ENCODE measurements at places on chromosomes 12 and 14.

- DNase-seq: no peak
These were observed 1.1 kb downstream of the CD63 start for GRCh38 chr12:55727643-55728185.

DNA sequence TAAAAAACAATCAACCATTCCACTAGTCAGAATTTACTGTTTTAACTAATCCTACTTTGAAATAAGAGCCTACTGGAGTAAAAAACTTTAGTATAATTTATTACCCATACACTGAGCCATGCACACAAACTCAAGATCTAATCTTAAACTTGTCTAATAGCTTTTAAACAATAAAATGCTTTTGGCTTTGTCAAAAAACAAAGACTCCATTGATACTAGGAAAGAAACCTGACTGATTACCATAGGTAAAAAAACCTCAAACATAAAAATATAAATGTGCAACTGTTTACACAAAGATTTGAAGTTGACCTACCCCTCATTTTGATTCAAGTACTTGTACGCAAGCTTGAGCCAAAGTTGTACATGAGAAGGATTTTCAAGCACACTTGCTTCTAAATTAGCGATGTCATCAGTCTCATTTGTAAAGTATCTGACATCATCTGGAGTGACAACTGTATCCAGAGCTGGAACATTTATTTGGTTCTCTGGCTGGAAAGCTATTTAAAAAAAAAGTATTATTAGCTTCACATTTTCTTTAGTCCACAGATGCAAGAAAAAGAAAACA is 36.1 kb downstream of the ZFC3H1 start:
- DNase-seq: no peak

- no peak for DNase-seq
These were observed 6.1 kb downstream of the EDDM3B start for GRCh38 chr14:20774258-20774824.

GRCh38 chr12:52655720-52656124 is 3.7 kb upstream of the KRT2 start:
- DNase-seq: no peak

DNA sequence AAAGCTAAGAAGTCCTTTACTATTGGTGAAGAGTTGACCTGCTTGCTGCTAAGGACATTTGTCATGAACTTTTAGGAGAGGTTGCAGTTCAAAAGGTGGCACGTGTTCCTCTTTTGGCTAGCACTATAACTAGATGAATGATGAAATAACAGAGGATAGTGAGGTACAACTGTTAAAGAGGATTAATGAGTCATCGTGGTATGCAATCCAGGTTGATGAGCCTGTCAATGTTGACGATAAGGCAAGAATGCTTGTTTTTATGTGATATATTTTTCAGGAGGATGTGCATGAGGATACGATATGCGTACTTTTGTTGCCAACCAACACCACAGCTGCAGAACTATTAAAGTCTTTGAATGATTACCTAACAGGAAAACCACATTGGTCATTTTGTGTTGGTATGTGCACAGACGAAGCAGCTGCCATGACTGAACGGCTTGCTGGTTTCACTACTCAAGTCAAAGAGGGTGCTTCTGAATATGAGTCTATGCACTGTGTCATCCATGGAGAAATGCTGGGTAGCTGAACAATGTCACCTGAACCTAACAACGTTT is 10.6 kb downstream of the CEP128 start:
- peak; percentile 93 for DNase-seq

DNA sequence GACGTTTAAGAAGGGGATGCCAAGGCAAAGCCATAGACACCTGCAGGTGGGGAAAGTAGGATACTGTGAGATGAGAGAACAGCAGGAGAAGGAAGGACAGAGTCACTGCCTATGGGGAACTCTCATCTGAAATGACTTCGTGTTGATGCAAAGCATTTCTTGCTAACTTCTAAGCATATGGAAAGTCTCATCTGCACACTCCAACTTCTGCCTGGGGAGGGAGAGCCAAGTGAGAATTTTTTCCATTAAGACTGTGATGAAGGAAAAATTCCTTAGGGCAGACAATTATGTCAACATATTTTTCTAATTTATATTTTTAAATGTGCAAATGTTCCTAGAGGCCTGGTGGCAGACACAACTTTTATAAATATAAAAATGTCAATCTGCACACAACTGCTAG is 115.3 kb downstream of the IPO8 start:
- DNase-seq: no peak

DNA sequence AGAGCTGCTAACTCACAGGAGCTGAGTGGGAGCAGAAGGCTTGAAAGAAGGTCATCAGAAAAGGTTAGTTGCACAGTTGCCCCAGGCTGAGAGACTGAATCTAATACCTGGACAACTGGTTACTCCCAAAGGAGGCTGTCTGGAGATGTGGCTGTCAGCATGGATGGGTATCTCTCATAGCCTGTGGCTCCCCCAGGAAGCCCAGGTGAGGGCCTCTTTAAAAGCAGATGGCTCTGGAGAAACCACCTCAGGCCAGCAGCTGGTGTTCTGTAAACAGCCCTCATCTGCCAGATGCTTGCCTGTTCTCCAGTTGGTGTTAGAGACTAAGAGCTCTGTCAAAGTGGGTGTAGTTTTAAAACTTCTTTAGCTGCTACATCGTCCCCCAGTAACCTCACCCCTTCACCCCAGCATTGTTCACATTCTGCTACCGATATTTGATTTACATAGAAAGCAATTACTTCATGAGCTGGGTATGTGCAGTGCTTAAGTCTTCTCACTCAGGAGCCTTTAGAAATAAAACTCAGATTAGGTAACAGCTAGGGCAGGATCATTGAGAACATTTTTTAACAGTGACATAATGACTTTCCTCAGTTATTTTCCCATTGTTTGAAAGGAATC is 25.8 kb downstream of the DACT1 start:
- no peak for DNase-seq

GRCh38 chr12:71460850-71461609 is 21.4 kb downstream of the LGR5 start:
- DNase-seq: no peak

GRCh38 chr12:114760151-114760877 is 76.3 kb upstream of the TBX3 start:
- no peak for DNase-seq

DNA sequence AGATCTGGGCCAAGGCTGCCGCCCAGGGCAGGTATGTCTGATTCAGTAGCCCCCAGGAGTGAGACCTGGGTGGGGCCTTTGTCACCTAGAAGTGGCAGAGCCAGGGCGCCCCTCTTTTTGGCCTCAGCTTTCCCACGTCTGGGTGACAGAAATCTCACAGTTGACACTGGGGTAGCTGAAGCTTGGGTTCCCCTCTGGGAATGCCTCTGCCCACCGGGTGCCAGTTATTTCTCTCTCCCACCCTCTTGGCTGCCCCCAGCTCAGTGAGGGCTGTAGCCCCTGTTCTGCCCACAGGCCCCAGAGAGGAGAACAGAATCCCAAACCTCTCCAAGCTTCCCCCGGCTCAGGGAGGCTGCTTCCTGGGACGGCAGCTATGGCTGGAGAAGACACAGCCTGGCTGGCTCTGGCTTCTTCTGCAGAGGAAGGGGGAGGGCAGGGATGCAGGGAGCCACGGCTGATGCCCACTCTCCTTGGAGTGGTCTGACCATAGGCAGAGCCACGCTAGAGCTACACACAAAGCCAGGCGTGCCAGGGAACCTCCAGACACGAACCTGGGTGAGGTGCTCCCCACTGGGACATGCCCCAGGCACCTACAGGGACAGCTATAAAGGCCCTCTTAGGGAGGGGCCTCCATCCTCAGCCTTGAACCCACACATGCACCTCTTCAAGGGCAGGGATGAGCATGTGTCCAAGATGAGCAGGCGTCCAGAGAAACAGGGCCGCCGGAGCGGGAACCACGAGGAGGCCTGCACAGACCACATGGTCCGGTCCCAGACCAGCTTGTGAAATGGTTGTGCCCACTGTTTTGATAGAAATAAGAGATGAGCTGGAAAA is 51.7 kb downstream of the BEGAIN start:
- no peak for DNase-seq

DNA sequence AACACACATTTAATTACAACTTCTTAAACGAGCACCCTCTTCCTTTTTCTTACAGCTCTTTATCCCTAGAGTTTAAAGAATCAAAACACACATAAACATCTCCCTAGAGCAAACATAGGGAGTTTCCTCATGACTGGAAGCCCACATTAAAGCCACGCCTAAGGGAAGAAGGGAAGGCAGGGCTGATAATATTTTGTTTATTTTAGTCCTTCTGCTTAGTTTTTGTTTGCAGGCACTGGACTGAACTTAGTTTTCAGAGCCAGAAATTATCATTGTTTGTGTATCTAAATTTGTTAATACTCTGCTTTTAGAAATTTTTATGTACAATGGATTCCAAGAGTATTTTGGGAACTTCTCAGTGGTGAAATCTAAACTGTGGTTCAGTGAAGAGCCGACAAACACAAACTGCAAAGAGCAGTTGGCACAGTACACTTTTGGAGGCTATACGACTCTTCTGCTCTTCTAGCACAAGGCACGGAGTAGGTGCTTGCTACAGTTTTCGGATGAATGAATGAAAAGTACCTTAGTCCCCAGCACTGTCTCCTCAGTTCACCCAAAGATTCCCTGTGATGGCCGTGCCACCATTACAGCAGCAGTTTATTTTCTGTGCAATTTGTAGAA is 17.6 kb upstream of the AMIGO2 start:
- no peak for DNase-seq

GRCh38 chr14:24399447-24399822 is 632 bp downstream of the NYNRIN start:
- no peak for DNase-seq

GRCh38 chr12:120228291-120229070 is 27.6 kb upstream of the RPLP0 start:
- peak; percentile 63 for DNase-seq

- DNase-seq: no peak
These were observed 10.7 kb downstream of the CREBL2 start for GRCh38 chr12:12622418-12622817.

DNA sequence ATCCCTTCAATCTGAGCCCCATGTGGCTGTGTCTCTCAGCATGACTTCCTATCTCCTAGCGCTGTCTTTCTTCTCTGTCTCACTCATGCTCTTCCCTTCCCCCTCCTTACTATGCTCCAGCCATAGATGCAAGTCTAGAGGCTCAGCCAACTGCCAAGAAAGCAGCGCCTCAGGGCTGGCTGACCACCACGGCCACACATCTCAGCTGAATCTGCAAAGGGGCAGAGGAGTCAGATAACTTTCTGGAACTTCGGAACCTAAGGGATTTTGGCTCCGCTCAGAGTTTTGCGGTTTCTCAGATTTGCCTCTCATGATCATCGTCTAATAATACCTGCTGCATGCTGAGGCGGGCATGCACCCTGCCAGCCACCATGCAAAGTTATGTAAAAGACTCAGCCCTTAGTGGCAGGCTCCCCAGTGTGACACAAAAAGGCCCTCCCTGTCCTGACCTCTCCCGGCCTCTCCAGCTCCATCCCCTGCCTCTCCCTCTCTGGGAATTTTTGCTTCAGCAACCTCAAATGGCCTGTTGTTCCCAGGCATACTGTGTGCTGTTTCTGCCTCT is 5.0 kb upstream of the FGF6 start:
- DNase-seq: no peak

GRCh38 chr12:25725470-25725869 is 172.4 kb upstream of the LMNTD1 start:
- DNase-seq: no peak

- DNase-seq: no peak
These were observed 19.5 kb downstream of the GSC start for GRCh38 chr14:94750371-94750770.

GRCh38 chr12:23640754-23641153 is 308.7 kb downstream of the SOX5 start:
- DNase-seq: no peak

DNA sequence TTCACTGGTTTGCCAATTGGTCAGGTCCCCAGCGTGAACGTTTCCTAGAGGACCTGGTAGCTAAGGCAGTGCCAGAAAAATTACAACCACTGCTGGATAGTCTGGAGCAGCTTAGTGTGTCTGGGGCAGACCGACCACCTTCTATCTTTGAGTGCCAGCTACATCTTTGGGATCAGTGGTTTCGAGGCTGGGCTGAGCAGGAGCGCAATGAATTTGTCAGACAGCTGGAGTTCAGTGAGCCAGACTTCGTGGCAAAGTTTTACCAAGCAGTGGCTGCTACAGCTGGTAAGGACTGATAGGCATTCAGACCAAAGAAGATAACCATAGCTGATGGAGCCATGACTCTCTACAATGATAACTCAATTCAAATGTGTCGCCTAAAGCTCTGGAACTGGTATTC is 2.5 kb downstream of the C14orf119 start:
- no peak for DNase-seq

DNA sequence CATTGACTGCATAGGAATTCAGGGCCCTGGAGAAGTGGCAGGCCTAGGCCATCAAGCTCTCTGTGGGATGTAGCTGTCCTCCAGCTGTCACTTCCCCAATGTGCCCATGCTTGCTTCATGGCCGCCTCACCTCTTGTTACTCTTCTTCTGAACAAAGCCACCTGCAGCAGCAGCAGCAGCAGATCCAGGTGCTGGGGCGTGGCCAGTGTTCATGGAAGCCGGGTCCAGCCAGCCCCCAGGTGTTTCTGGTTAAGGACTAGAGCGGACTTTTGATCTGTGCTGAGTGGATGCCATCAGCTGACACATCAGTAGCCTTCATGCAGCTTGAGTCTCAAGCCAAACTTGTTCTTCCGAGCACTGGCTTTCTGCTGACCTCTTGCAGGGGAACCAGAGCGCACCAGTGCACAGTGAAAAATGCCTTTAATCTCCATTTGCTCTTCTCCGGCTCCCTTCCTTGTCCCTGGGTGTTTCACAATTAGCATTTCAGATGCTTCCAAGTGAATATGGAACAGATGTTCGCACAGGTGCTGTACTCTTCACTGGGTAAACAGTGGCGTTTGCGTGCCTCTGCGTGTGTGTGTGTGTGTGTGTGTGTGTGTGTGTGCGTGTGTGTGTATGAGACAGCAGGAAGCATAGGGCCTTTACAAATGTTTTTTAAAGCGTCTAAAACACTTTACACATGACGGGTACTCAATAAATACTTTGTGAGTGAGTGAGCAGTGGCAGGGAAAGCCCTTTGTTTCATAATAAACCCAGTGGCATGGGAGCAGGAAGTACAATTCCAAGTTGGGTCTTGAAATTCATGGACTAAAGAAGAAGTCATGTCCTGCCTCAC is 20.1 kb downstream of the TPCN1 start:
- peak; percentile 44 for DNase-seq

DNA sequence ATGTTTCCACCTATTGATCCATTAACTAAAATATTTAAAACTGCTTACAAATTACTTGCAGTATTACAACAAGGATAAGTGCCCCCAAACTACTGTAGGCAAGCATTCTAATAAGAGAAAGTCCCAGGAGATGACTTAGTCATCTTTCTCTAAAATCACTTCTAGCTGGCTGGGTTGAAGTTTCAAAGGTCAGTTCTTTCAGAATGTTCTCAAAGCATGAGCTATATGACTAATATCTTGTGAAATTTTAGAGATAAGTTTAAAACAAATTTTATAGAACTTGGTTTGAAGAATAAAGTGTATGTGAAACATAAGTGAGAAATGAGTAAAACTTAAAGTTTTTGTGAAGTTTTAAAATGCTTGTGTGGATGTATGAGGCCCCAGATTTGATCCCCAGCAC is 24.3 kb upstream of the OR6J1 start:
- no peak for DNase-seq

- DNase-seq: no peak
These were observed 122.5 kb upstream of the KRAS start for GRCh38 chr12:25372969-25373817.

Data from GF-D8 (cell line).